ENCODE measurements at places on chromosomes 4 and X.
A peak's percentile ranks its signal among the peaks of the same experiment; 100 is the strongest.

- no peak for DNase-seq
Measured at GRCh38 chr4:167897116-167897515, 195.2 kb upstream of the ANXA10 start.

GRCh38 chr4:15649914-15650545 is 5.1 kb downstream of the FBXL5 start:
- DNase-seq, result peak; percentile 20

DNA sequence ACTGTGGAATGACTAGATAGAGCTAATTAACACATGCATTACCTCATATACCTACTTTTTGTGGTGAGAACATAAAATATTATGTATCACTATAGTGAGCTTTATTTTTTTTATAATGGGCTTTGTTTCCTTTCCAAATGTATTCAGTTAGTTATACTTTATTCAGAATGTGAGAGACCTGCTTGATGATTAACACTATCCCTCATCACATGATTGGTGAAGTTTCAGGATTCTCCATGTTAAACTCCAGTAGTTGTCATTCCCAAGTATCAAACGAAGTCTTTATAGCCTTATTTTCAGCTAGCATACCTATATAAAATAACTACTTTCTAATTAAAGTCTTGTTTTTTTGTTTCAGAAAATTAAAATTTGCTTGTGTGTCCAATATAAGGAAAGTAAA is 8.8 kb downstream of the ZXDA start:
- DNase-seq, result no peak

- no peak for DNase-seq
Measured at GRCh38 chr4:153205757-153206156, 1.5 kb downstream of the TRIM2 start.

DNA sequence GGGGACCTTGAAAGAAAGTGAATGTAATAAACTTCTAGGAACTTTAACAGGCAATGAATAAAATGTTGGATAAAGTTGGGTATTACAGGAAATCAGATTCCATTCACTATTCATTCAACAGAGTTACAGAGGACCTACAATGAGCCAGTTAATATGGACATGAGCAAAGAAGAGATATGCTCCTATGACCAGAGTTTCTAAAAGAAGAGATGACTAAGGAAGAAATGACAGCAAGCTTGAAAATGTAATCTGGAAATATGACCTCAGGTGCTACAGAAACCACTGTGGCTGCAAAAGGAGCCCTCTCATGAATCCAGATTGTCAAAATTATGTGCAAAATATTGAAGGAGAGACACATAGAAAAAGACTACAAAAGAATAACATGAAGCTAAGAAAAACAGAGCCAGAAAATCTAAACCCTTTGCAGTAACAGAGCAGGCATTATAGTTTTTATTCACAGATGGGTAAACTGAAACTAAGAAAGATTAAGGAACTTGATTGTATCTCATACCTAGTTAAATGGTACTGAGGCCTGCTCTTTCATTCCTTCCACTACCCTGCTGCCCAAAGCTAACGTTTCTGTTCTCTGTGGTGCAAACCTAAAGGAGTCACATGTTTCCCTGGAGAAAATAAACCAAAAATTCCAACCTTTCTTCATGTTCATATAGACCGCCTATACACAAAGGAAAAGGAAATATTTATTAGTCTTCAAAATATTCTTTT is 378.3 kb downstream of the GBA3 start:
- DNase-seq, result no peak

All from central memory CD8-positive, alpha-beta T cell (primary cell).